ENCODE measurements at places on chromosomes 3 and 15. TPM values are rescaled to one million over a fixed set of nuclear protein-coding genes. Genes with fewer than 3 reads are reported as not detected.

The GOLGA6L2 gene
- polyA plus RNA-seq, result 0.24 TPM

The MLF1 gene
- polyA plus RNA-seq, result 4.7 TPM

DNA sequence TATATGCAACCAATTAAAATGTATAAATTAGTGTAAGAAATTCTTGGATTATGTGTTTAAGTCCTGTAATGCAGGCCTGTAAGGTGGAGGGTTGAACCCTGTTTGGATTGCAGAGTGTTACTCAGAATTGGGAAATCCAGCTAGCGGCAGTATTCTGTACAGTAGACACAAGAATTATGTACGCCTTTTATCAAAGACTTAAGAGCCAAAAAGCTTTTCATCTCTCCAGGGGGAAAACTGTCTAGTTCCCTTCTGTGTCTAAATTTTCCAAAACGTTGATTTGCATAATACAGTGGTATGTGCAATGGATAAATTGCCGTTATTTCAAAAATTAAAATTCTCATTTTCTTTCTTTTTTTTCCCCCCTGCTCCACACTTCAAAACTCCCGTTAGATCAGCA lies 65.4 kb upstream of the ACAD9 start:
- no peaks in the 10 kb centered on the region for H3K4me1 ChIP-seq
- no peak overlapping the region for H3K4me3 ChIP-seq
- H3K36me3 ChIP-seq, result peaks cover 57% of the 10 kb centered on the region
- no peaks in the 10 kb centered on the region for H3K27me3 ChIP-seq

- H3K27ac ChIP-seq, result peak overlapping the region; percentile 22
- no peak for DNase-seq
- H3K4me3 ChIP-seq, result no peak overlapping the region
- no peaks in the 10 kb centered on the region for H3K36me3 ChIP-seq
- no peaks in the 10 kb centered on the region for H3K27me3 ChIP-seq
- no peaks in the 10 kb centered on the region for H3K4me1 ChIP-seq
Observed at GRCh38 chr15:77014132-77015081, 19.5 kb downstream of the PSTPIP1 start.

DNA sequence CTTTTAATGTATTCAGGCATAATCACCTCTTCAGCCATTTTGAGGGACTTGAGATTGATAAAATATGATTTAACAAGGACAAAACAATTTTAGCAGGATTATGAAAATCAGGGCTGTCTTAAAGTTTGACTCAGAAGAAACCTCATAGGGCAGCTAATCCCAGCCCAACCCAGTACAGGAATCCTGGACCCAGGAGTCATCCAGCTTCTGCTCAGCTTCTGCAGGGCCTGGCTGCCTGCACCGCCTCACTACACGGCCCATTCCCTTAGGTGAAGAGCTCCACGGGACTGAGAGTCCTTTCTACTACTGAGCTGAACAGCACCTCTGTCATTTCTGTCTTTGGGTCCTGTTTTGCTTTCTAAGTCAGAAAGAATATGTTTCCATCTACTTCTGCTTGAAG lies 37.5 kb downstream of the ARHGAP31 start:
- no peaks in the 10 kb centered on the region for H3K4me1 ChIP-seq
- no peaks in the 10 kb centered on the region for H3K36me3 ChIP-seq
- no peak overlapping the region for H3K27ac ChIP-seq
- no peak overlapping the region for H3K4me3 ChIP-seq
- H3K27me3 ChIP-seq, result no peaks in the 10 kb centered on the region
- no peak for DNase-seq

- DNase-seq, result no peak
- no peak overlapping the region for H3K27ac ChIP-seq
- no peaks in the 10 kb centered on the region for H3K27me3 ChIP-seq
- H3K4me1 ChIP-seq, result peaks cover 4% of the 10 kb centered on the region
- no peak overlapping the region for H3K4me3 ChIP-seq
- no peaks in the 10 kb centered on the region for H3K36me3 ChIP-seq
Observed at GRCh38 chr15:85172846-85173490, 191.3 kb downstream of the PDE8A start.

The EPHB3 gene
- polyA plus RNA-seq, result 1.0 TPM
